ENCODE measurements at places on chromosomes 4 and X. TPM values are rescaled to one million over a fixed set of nuclear protein-coding genes. Genes with fewer than 3 reads are reported as not detected.

DNA sequence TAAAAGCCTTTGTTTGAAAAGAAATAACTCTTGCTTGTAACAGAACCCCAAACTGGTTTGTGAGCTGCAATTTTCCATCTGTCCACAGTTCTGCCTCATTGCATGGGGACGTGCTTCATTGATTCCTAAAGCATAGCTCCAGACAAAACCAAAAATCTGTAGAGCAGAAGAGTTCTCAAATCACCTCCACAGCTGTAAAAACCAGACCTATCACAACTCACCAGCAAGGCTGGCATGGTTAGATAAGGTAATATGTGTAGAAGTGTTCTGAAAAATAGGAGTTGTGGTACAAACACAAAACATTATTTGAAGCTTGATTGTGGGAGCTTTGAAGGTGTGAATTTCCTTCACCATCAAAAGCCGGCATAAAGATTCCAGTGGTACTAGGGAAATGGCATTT, 12.5 kb upstream of the RAB28 start:
- no peak for DNase-seq

DNA sequence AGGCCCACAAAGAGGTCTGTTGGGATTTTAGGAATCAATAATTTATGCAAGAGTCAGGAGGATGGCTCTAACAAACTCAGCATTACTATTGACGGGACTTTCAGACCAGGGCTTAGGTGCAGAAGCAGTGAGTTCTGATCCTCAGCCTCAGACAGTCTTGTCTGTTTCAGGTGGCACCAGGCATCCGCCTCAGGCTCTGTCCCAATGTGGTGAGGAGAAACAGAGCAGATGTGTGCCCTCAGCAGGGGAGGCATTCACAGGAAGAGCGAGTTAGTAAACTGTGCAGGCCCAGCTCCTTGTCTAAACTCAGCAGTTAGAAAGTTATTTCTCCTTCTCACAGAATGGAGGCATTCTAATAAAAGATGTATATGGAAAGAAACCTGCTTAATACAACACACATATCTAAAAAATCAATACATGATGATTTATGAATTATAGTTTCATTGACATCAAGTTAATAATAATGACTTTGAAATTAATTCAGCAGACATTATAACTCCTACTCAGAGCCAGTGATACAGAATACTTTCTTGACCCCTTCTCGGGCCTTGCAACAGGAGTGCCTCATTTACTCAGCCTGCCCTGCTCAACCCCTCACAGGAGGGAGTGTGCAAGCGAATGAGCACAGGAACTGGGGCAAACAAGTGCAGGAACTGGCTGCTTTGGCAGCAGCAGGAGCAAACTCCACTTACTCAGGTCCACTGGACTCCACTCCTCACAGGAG, 202.8 kb upstream of the SMIM31 start:
- DNase-seq: no peak

- no peak for DNase-seq
Measured at GRCh38 chrX:114049063-114049462, 534.8 kb upstream of the HTR2C start.

GRCh38 chr4:147217655-147218054, 263.2 kb upstream of the EDNRA start:
- no peak for DNase-seq

GRCh38 chr4:119652998-119653397, 24.4 kb upstream of the PDE5A start:
- no peak for DNase-seq

GRCh38 chr4:6226506-6226905, 26.2 kb upstream of the JAKMIP1 start:
- no peak for DNase-seq

DNA sequence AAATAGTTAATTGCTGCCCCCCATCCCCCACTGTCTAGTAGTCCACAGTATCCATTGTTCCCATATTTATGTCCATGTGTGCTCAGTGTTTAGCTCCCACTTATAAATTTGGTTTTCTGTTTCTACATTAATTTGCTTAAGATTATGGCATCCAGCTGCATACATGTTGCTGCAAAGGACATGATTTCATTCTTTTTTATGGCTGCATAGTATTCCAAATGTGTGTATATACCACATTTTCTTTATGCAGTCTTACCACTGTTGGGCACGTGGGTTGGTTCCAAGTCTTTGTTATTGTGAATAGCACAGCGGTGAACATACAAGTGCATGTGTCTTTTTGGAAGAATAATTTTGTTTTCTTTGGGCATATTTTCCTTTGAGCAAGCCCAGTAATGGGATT, 113.0 kb upstream of the LNX1 start:
- no peak for DNase-seq

- no peak for DNase-seq
Measured at GRCh38 chr4:130056286-130056685, 960.3 kb downstream of the C4orf33 start.

GRCh38 chr4:179552131-179552530, 2109.9 kb upstream of the AGA start:
- no peak for DNase-seq

DNA sequence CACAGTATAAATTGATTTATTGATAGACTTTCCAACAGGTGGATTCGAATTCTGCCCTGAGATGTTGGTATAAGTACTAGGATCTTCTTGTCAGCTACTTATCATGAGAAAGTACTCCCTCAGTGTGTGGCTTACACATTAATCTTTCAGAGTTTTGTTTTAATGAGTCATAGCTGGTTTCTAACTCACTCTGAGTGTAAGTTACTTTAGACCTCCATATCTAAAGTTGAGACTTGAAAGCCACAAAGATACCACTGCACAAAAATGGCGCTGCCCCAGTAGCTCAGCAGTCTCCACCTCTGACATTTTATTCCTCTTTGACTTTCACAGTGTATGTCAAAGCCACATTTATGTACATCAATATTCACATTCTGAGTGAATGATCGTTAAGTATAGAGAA, 318.5 kb downstream of the ARAP2 start:
- no peak for DNase-seq

GRCh38 chr4:126582737-126583136, 1050.0 kb upstream of the INTU start:
- peak; percentile 12 for DNase-seq

The UGT2B10 gene
- total RNA-seq: not detected

The PABPC5 gene
- 1.5 TPM for total RNA-seq

The MID1 gene
- total RNA-seq: 61.8 TPM

The CTAG1B gene
- total RNA-seq: not detected

The CXCL1 gene
- 1.7 TPM for total RNA-seq

The NLGN4X gene
- total RNA-seq: 51.3 TPM

All from endothelial cell (in vitro differentiated cells).